NCI-H526 (cell line): ENCODE measurements at places on chromosomes 3 and 15.

GRCh38 chr15:73866881-73867410 lies 6.4 kb upstream of the TBC1D21 start:
- no peak for DNase-seq

- no peak for DNase-seq
Observed at GRCh38 chr15:51739061-51739712, 1.7 kb upstream of the LYSMD2 start.

DNA sequence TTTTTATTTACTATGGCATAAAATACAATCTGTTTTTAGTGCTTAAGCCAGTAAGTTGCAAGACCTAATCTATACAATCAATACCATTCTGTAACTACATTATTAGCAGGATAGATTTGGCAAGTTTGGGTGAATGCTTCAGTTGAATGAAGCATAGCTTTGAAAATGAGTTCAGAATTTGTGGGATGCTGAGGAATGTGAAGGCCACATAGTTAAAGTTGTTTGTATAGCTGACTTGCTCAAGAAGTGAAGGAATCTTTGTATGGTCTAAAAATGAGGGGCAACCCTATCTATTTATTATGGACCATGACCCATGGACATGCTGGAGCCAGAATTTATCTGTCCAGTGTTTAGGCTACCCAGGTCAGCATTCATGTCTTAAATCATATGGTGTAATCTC lies 58.5 kb downstream of the CRYBG3 start:
- no peak for DNase-seq

DNA sequence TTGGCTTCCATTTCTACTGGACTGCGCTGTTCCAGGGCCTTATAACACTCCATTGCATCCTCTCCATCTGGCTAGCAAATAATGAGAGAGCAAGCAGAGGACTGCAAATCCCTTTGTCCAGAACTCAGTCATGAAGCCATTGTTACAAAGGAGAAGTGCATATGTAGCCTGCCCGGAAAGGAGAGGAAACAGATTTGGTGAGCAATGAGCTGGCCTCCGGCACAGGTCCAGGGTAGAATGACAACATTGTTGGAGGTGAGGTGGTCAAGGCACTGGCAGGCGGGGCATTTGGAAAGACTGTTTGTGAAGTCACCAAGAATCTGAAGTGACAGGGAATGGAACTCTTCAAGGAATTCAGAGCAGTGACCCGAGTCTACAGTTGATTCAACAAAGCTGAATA lies 25.0 kb upstream of the ATP1B3 start:
- DNase-seq = no peak

- DNase-seq = no peak
Observed at GRCh38 chr3:105360003-105360402, 6.7 kb upstream of the ALCAM start.

DNA sequence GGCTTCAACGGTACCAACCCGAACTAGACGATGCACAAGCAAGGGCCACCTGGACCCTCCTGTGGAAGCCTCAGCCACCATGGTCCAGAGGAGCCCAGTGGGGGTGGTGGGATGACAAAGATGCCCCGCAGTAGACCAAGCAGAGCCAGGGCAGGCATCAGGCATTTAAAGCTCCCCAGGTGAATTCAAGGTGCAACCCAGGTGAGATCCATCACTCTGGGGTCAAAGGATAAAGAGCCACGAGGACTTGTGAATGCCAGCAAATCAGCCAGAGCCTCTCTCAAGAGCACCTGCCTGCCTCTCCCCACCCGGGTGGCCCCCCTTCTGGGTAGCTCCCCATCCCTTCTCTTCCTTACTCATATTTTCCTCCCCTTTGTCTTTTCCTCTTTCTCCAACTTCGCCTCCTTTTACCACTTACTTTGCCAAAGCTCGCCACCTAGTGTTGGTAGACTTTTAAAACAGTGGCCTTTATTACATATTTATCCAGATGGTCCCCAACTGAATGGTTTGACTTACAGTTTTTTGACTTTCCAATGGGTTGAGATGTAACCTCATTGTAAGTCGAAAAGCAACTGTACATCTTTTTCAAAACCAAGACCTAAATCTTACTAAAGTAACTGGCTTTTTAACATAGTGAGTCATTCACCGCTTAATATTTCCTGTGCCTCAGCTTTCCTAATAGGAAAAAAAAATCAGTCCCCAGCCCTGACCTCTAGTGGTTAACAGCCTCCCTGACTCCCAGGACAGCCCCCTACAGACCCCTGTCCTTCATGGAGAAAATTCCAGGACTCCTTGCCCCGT lies 18.8 kb downstream of the PLA2G4F start:
- peak; percentile 42 for DNase-seq

GRCh38 chr3:71951361-71951760 lies 166.4 kb upstream of the PROK2 start:
- no peak for DNase-seq

- DNase-seq = no peak
Observed at GRCh38 chr3:58072052-58072762, 64.0 kb downstream of the FLNB start.

- DNase-seq = no peak
Observed at GRCh38 chr3:64685331-64685799, 2.4 kb downstream of the ADAMTS9 start.

GRCh38 chr3:59542276-59542675 lies 492.5 kb upstream of the CFAP20DC start:
- DNase-seq = no peak

DNA sequence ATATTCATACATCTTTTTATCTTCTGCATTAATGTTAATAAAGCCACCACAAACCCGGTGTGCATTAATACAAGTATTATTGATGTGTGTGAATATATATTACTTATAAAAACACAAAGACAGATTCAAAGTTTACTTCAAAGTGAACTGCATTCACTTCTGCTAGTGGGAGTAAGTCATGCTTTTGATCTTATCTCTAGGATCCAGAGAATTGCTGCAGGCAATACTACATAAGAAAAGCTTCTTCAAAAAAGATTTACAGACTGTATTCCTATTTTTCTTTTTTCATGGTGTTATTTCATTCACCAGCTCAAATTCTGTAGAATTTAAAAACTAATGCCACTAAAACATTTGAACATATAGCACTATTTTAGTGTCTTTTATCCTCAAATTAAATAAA lies 87.5 kb upstream of the CBLB start:
- no peak for DNase-seq

DNA sequence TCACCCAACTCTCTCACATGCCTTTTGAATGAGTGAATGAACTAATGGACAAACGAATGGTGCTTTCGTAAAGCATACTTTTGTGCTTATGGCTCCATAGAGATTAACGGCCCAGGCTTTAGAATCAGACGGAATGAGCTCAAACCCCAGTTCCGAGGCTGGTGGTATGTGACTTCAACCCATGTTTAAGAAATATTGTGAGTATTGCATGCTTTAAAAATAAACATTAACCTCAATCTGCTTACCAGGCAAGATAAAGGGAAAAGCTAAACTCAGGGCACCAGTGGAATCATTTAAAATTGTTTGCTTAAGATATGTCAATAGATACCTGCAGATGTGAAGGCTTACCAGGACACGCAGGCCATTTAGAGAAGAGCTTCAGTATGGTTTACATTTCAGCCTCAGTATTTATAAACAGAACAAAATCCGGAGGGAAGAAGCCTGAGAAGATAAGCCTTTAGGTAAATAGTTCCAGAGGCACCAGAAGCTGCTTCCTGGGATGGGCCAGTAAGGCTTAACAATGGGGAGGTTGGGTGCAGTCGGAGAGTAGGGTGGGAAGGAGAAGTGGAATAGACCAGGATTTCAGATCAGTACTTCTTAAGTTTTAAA lies 186.4 kb downstream of the ADAMTS9 start:
- no peak for DNase-seq

- no peak for DNase-seq
Observed at GRCh38 chr3:4517643-4518311, 24.6 kb downstream of the ITPR1 start.

DNA sequence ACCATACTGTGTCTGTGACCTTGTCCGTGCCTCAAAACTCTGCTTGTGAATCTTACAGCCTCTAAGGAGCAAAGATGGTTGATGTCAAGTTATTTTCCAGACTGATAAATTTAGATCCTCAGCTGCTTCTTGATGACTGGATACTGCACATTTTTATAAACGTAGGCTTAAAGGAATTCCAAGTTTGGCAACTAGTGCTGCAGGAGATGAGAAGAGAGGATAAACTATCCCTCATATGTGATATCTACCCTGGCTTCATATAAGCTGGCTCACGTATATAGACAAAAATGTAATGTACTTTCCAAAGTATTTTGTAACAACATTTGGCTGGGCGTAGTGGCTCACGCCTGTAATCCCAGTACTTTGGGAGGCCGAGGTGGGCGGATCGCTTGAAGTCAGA lies 89.6 kb downstream of the GMPS start:
- DNase-seq = no peak

GRCh38 chr3:45109771-45110508 lies 36.2 kb downstream of the CDCP1 start:
- DNase-seq = no peak

DNA sequence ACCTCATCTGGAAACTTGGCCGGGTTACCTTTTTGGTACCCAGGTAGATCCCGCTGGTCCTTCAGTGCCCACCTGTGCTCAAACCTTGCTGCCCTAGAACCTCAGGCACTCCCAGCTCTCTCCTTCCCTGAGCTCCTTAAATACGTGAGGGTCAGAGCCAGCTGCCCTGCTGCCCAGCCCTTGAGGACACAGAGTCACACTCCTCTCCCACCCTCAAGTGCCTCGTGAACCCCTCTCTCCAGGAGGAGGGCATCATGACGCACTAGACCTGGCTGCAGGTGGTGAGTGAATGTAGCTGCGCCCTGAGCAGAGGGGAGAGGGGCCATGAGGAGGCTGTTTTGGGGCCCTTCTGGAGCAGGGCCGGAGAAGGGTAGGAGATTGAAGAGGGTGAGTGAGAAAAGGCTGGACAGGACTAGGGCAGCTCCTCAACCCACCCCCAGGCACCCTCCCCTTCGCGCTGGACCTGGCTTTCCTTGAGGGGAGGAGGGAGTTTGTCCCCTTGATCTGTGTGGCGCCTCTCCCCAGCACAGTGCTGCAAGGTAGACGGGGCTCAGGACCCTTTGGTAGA lies 941 bp downstream of the SLC12A8 start:
- no peak for DNase-seq

DNA sequence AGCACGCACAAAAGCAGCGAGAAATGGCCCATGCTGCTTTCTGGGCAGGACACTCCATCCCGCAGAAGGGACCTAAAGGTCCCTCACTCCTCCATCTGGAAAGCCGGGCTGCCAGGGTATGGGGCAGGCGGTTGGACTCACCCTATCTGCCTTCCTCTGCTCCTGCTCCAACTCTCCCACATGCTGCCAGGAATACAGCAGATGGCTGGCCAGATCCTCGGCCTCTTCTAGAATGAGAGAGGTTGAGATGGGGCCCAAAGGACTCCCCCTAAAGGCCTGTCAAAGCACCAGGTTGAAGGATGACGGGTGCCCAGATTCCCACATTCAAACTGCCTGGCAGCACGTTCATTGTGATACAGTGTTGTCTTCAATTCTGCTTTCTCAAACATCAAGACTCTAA lies 85.1 kb upstream of the C2CD4B start:
- no peak for DNase-seq

- DNase-seq = peak; percentile 81
Observed at GRCh38 chr3:174858353-174858752, 781 bp upstream of the NAALADL2 start.

- DNase-seq = peak; percentile 16
Observed at GRCh38 chr3:161028555-161029153, 76.5 kb downstream of the B3GALNT1 start.

- no peak for DNase-seq
Observed at GRCh38 chr3:180252683-180253082, 215.9 kb upstream of the PEX5L start.

DNA sequence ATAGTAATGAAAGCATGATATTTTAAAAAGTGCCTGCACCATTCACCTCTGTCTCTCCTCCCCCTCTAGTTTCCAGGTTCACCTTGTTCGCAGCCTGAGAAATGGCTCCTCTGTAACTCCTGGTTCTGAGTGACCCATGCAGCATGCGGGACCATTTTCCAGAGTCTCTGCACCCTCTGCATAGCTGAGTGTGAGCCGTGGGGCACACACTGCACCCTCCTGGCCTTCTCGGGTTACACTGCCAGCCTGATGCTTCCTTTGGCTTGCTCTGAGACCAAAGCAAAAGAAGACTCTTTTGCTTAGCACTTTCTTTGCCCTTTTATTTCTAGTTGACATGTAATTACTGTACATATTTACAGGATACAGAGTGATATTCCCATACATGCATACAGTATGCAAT lies 287.3 kb downstream of the GABRG3 start:
- DNase-seq = no peak

DNA sequence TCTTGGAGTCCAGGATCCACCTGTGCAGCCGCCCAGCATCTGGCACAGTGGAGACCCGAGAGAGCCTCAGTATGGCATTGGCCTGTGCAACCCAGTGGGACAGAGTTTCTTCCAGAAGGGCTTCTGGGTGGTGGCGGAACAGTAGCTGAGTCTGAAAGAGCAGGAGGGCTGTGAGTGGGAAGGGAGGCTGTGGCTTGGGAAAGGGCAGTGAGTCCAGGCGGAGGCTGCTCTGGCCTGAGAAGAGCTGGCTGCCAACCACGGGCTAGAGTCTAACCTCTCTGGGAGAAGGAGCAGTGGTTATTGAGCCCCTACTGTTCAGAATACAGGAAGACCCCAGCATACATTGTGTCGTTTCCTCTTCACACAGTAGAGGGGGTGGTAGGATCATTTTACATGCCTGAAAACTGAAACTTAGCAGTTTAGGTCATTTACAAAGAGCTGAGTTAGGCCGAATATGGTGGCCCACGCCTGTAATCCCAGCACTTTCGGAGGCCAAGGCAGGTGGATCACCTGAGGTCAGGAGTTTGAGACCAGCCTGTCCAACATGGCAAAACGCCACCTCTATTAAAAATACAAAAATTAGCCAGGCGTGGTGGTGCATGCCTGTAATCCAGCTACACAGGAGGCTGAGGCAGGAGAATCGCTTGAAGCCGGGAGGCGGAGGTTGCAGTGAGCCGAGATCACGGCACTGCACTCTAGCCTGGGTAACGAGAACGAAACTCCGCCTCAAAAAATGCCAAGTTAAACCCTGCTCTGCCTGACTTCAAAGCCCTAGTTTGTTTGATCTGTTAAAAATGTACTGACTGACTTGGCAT lies 3.2 kb downstream of the AEN start:
- DNase-seq = no peak

GRCh38 chr3:119562307-119562961 lies 3.0 kb upstream of the CD80 start:
- DNase-seq = no peak

DNA sequence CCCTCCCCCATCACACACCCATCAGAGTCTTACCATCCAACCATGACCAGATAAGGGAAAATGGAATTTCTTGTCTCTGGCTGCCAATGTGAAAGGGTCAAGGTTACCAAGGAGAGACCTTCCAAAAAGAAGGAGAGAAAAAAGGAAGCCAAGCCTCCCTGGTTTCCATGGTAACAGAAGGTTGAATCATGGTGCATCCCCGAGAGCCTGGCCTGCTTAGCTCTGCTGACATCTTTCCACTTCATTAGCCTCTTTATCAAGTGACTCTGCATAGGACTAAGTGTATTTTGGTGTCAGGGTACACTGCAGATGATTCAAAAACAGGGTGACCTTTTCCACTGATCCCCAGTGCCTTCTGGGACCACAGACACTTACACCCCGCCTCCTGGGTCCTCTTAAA lies 225.7 kb upstream of the PPP2R3A start:
- no peak for DNase-seq
